ENCODE measurements at places on chromosomes 13 and 19. TPM values are rescaled to one million over a fixed set of nuclear protein-coding genes. Genes with fewer than 3 reads are reported as not detected.

The SLC6A16 gene
- total RNA-seq, result 3.7 TPM

The COG6 gene
- total RNA-seq, result 31.3 TPM

The SERP2 gene
- 9.7 TPM for total RNA-seq

The GAPDHS gene
- not detected for total RNA-seq

The ZNF616 gene
- total RNA-seq, result 12.8 TPM

The PROZ gene
- not detected for total RNA-seq

Measured in kidney (tissue), 22 donors.